Hepatic stellate cell (primary cell): ENCODE measurements at places on chromosomes 12 and 14.

- no peak for DNase-seq
These were observed 1.2 kb downstream of the ZBTB25 start for GRCh38 chr14:64502456-64502855.

DNA sequence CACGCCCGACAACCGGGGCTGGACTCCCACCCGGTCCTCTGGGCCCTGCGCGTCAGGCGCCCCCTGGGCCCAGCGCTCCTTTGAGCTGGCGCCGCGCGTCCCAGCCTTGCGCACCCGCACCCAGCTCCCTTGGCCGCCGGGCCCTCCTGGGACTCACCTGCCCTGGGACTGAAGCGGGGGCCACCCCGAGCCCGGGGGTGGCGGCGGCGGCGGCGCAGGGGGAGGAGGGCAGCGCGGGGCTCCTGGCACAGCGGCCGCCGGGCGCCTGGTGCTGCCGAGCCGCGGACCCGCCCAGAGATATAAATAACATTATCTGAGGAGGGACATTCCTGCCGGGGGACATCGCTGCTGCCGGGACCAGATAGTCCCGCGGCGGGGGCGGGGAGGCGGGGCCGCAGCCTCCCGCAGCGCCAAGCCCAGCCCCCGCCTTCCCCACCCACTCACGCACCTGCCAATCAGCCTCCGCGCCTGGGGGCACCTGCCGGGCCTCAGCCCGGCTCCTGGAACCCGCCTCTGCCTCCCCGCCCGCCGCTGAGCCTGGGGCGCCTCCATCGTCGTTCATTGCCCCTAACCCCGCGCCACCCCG is at the start of gene SPTB:
Gene SPTB (minus strand): TSS at position 273 of the 586 bp plus-strand sequence. CDS start 56,813 bp downstream, outside the sequence.
- DNase-seq = no peak

- DNase-seq = no peak
These were observed 231.8 kb upstream of the NPAS3 start for GRCh38 chr14:32706721-32707519.

DNA sequence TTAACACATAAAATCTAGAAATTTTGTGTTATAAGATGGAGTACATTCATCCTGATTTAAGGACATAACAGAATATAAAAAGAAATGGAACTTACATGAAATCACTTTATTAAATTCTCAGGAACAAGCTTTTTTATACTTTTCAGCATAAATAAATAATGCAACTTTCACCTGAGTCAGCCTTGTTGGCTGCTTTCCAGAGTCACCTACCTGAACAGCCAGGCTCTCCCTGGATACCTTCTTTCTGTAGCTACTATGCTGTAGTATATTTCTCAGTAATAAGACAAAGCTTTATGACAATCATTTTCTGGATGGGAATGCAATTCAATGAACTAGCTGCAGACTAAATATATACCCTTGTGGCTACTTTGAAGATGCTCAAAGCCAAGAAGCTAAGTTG is 111.9 kb downstream of the NTS start:
- DNase-seq = no peak

DNA sequence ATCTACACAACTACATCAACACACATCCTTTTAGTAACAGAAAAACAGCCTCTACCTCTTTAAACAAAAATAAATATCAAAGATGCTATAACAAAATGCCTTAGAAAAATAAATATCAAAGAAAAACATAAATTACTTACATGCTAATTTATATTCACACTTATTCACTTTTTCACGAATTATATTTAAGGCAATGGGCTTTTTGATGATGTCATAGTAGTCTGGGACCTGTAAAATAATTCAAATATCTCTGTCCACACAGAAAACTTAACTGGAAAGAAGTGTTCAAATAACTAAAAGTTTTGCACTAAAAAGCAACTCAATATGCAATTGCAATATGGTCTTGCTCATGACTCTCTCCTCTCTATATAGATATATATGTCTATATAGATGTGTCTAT is 40.3 kb upstream of the CFL2 start:
- DNase-seq = no peak

DNA sequence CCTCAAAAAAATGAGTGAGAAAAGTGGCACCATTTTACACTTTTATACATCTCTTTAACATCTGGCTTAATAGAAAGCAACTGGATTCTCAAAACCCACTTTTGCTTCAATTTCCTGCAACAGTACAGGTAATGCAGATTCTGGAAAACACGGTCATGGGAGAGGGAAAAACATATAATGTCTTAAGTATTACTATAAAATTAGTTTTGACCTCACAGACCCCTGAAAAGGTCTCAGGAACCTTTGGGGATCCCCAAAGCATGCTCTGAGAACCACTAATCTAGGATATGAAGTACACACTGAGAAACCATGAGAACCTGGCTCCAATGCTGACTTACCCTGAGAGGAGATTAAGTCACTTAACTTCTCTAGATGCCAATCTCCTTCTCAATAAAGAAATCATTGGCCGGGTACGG is 64.7 kb downstream of the PPP2R5E start:
- no peak for DNase-seq

DNA sequence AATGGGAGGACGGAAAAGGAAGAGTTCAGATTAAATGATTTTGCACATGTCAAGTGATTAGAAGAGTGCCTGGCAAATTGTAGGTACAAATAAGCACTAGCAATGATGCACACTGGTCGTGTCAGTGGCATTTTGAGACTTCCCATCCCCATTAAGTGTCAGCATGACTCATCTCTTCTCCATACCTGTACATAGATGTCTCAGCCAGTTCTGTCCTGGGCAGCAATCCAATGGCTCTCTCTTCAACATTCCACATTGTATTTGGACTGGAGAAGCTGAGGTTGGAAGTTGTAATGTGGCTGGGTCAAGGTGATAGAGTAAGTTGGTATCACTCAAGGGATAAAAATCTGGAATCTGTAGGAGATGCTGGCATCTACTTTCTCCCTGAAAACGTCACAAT is 742.7 kb downstream of the VRK1 start:
- DNase-seq = no peak

DNA sequence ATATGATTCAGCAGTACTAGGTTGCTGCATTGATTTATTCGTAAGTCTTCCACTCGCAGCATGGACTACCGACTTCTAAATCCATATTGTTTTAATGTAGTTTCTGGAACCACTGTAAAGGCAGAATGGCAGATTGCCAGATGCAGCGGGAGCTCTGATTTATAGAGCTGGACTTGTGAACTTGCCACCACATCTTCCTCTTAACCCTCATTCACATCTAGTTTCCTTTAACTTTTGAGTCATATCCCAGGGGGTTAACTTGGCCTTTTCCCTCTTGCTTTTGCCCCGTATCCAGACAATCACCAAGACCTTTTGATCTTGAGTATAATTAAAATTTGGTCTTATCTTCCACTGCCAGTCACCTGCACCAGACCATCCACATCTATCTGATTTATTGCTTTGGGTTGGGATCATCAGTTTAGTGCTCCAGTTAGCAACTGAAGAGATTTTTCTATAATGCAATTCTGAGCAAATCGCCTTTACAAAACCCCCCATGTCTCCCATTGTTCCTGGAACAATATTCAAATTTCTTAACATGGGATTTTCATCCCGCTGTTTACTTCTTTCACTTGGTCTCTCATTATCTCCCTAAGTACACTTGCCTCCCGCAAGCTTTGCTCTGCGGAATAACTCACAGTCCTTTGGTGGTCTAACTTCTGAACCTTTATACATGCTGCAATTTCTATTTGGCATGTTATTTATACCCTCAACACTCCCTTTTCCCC is 130.5 kb downstream of the ACSS3 start:
- no peak for DNase-seq

GRCh38 chr12:67501362-67501761 is 147.2 kb upstream of the DYRK2 start:
- no peak for DNase-seq

DNA sequence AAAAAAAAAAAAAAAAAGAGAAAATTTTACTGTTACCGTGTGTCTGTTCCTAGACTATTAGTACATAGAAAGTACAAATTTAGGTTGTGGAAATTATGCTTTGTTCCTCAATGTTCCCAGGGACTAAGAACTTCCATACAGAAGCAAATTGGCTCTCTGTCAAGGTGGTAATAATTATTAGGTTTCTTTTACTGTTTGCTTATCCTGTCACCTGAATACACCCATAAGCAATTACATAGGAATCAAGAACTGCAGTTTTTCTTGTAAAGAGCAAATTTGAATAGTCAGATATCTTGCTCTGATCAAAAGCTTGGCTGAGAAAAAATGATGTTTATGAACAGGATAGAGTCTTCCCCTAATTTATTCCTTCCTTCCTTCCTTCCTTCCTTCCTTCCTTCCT is 191.2 kb downstream of the AEBP2 start:
- DNase-seq = no peak

DNA sequence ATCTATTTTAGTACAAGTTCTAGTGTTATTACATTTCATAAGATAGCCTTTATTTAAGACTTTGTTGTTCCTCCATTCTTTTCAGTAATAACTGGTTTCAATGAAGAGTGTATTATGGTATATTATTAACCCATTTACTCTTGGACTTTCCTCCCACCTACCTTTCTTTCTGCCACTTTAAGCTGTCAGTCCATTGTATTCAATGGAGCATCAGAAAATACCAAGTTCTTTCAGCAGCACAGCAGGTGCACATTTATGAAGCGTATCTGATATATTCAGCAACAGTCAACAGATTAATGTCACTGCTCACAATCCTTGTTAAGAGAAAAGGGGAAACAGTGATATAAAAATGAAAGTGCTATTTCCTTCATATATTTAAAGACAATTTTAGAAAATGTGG is 660.9 kb downstream of the C12orf50 start:
- DNase-seq = no peak
